ENCODE measurements at places on chromosomes 7 and 10. TPM values are rescaled to one million over a fixed set of nuclear protein-coding genes. Genes with fewer than 3 reads are reported as not detected.

ANXA8 gene
- 0.16 TPM for total RNA-seq

LIPK gene
- not detected for total RNA-seq

ADRA2A gene
- 0.53 TPM for total RNA-seq

DNA sequence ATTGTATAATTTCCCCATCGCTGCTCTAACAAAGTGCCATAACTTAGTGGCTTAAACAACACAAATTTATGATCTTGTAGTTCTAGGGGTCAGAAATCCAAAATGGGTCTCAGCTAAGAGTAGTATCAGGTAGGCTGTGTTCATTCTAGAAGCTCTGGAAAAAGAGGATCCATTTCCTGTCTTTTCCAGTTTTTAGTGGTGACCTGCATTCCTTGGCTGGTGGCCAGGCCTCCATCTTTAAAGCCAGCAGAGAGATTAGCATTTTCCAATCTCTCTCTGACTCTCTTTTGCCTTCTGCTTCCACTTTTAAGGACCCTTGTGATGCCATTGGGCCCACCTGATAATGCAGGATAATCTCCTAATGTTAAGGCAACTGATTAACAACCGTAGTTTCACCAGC, 41.0 kb upstream of the C10orf120 start:
- no peaks in the 10 kb centered on the region for H3K4me1 ChIP-seq
- H3K27ac ChIP-seq: no peak overlapping the region

GRCh38 chr7:148563583-148564274, 26.8 kb upstream of the C7orf33 start:
- H3K27me3 ChIP-seq: no peaks in the 10 kb centered on the region
- no peaks in the 10 kb centered on the region for H3K36me3 ChIP-seq
- H3K4me3 ChIP-seq: no peak overlapping the region
- no peak for DNase-seq
- H3K4me1 ChIP-seq: peaks cover 5% of the 10 kb centered on the region
- H3K27ac ChIP-seq: no peak overlapping the region

- no peaks in the 10 kb centered on the region for H3K27me3 ChIP-seq
- H3K27ac ChIP-seq: no peak overlapping the region
- no peaks in the 10 kb centered on the region for H3K4me1 ChIP-seq
- no peak overlapping the region for H3K4me3 ChIP-seq
- DNase-seq: no peak
- peaks cover 25% of the 10 kb centered on the region for H3K36me3 ChIP-seq
Observed at GRCh38 chr7:75584354-75584753, 92.2 kb downstream of the SPDYE5 start.

DNA sequence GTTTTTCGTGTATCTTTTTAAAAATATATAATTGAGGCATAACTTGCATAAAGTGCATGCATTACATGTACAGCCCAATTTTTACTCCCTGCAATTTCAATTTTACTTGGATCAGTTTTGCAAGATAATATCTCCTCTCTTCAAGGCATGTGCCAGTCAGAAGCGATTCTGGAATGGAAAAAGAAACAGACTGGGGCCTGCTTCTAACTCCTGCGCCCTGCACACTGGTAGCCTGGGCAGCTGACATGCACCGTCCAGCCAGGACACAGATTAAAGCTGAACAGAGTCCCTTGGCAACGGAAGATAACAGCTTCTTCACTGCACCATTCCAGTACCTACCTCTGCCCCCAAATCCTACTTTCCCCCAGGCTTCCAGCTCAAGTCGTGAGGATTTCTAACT, 182.1 kb downstream of the FAM107B start:
- H3K27me3 ChIP-seq: no peaks in the 10 kb centered on the region
- no peak overlapping the region for H3K27ac ChIP-seq
- DNase-seq: peak; percentile 13
- peaks cover 17% of the 10 kb centered on the region for H3K4me1 ChIP-seq

All from SJSA1 (cell line).